ENCODE measurements at places on chromosomes 4 and X. TPM values are rescaled to one million over a fixed set of nuclear protein-coding genes. Genes with fewer than 3 reads are reported as not detected.

Gene KCNIP4
- 1.5 TPM for polyA plus RNA-seq

Gene DNASE1L1
- 25.4 TPM for polyA plus RNA-seq

Gene RAB40AL
- polyA plus RNA-seq = not detected

Gene GYPB
- 2.1 TPM for polyA plus RNA-seq

Gene GAGE13
- polyA plus RNA-seq = not detected

Gene GPR173
- polyA plus RNA-seq = 8.7 TPM

Gene ASB12
- polyA plus RNA-seq = 23.1 TPM

Gene SYP
- 1.2 TPM for polyA plus RNA-seq

Gene CLCN5
- polyA plus RNA-seq = 89.3 TPM

Gene HSFX1
- polyA plus RNA-seq = 3.1 TPM

Gene NOCT
- 4.3 TPM for polyA plus RNA-seq

DNA sequence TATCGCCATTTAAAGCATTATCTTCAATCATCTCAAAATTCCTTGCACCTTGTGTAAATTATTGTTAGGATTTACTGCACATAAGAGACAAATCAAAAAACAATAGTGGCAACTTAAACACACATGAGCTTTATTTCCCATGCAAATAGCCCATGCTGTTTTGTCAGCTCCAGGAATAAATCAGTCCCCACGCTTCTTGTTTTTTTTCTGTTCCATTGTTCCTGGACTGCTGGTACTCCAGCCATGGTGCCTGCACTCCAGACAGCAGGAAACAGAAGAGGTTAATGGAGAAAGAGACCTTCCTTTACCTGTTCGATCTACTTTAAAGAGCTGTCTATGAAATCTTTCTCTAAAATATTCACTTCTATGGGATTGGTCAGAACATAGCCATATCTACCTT lies 1515.7 kb upstream of the TENM3 start:
- no peak for DNase-seq

- DNase-seq = peak; percentile 81
Measured at GRCh38 chr4:143281507-143282190, 55.0 kb upstream of the GAB1 start.

DNA sequence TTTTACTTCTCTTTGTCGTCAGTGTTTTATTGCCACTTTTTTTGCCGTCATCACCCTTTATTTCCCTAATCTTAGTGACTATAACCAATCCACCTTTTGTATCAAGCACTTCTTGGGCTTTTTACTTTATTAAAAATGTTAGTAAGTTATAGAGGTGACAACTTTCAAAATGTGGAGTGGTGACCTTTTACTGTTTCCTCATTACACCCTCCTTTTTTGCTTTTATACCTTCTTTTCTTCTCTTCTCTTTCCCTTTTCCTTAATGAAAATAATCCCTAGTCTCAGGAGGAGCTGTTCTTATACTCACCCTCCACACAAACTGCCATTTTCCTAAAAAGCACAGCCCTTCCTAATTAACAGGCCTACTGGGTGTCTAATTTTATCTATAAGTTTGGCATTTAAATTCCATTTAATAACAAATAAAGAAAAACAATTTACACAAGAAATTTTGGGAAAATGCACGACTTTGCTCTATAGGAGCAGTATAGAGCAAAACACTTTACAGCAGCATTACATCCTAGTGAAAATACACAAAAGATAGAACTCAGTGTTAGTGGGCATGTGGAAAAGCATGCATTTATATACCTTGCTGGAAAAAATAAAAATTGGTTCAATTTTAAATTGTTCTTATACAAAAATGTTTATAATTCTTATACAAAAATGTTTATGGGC lies 27.3 kb downstream of the BBS12 start:
- DNase-seq = no peak

DNA sequence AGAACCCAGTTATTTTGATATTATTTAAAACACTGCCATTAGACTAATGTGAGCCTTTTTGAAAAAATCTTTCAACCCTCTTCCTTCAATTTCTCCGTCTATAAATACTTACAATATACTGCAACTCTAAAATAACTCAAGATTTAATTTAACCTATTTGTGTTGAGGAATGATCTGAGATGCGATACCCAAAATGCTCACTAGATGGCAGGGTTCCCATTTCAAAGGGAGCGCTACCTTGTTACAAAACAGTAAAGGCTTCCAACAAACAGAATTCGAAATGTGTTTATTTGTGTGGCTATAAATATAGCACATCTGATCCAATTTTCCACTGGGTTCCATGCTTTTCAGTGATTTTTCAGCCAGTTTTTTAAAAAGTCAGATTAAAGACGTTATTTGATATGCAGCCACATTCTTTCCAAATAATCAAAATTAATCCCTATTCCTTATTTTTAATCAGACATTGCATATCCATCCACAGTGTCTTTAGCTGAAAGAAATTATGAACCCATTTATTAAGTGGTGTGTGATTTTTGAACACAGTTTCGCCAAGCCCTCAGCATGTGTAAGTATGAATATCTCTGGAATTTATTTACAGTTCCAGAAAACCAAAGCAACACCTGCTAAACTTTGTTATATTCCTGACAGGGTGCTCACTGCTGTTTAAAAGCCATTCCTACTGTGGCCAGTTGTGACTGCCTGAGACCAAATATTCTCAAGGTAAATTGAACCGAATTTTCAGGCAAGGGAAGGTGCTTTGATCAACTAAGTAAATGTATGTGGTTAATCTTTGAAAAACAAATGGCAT lies 668.0 kb upstream of the LCORL start:
- peak; percentile 80 for DNase-seq

DNA sequence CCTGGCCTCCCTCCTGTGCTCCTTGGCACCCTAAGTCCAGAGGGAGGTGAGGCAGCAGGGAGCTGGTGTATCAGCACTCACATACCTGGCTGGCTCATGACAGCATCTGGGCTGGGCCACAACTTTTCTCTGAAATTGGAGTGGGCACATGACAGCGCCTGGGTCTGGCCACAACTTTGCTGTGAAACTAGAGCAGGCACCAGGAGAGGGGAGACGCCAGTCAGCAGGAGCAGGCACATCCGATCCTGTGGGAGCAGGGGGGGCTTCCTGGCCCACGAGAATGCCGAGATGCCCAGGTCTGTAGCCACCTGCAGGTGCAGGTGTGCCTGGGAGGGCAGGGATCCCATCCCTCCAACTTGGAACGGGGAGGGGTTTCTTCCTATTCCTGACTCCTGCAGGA lies 69.7 kb upstream of the PPP3CA start:
- no peak for DNase-seq

DNA sequence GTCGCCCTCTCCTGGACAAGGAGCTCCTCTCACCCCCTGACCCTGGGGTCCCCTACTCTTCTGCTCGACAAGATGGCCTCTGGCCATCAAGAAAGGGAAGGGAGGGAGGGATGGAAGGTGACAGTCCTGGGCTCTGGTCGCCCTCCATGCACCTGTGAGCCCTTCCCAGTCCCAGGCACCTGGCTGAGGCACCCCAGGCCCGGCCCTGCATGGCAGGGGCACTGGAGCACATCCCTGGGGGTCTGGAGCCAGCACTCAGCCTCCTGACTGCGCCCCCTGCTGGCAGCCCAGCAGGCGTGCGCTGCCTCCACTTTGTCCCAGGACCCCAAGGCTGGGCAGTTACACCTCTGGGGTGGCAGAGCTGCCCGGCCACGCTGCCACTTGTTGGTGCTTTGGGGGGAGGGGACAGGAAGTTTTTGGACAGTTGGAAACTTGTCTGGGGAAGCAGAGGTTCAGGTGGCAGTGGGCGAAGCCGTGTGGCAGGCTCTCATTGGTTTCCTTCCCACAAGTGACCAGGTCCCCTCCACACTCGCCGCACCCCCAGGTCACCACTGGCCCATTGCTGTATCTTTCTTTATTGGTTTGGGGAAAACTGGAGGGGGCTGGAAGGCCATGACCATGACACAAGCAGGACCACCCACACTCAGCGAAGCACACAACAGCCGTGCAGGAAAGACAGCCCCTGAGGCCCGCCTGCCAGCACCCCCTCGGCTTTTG lies 4.3 kb downstream of the PNCK start:
- DNase-seq = no peak

DNA sequence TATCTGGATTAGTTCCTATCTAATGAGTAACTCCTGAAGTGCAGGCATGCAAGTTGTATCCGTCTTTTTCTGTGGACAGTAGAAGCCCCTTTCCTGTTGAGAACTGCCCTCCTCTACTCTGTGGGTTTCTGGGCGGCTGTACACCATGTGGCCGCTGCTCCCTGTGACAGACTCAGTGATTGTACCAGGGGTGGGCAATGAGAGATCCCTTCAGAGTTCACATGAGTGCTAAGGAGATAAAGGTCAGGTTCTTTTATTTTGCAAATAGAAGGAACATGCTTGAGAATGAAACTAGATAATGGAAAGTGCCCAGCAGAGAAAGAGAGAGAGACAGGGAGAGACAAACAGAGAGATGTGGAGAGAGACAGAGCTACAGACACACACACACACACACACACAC lies 76.4 kb upstream of the TAPT1 start:
- DNase-seq = no peak

DNA sequence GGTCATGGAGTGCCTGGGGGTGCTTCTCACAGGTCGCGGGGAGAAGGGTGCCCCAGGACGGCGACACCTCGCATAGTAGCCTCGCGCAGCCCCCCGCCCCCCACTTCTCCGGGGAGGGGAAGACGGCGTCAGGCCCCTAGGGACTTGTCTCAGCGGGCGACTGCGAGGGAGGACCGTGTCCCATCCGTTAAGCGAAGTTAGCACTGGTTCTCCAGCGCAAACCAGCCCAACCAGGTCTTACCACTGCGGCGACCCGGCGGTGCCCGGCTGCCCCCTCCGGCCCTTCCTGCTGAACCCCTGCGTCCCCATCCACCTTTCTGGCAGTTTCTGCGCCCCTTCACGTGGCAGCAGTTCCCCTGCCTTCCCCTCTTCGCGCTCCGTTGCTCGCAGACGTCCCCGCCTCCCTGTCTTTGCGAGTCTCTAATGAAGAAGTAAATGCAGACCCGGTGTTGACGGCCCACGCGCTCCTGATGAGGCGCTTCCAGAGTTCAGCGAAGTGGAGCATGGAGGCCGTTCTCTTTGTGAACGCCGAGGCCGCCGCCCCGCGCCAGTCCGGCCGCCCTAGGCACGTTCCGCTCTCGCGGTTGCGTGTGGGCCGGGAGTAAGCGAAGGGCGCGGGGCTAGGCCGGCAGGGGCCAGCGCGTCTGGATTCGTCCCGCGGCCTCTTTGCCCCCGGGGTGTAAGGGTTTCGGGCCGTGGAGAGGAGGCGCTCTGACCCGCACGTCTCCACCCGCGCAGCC lies 3.0 kb downstream of the SLIT2 start:
- DNase-seq = no peak

- DNase-seq = no peak
Measured at GRCh38 chrX:118480172-118480571, 15.4 kb upstream of the DOCK11 start.

DNA sequence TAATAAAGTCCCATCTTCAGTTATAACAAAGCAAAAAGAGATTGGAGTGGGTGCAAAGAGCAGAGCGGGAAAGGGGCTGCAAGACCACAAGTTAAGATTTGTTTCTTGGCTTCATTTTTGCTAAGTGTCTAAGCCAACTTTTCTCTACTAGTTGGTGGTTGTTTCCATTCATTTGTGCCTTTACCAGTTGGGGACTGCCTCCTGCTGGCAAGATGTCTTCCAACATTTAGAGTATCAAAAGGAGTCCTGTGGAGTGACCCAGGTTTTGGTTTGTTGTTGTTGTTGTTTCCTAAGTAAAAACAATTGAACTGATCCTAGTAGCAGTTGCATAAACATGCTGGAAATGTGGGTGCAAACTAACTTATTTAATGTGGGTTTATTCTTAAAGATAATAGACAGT lies 121.1 kb downstream of the SPATA18 start:
- DNase-seq = no peak

- no peak for DNase-seq
Measured at GRCh38 chrX:149365061-149365460, 140.0 kb downstream of the IDS start.

- DNase-seq = peak; percentile 4
Measured at GRCh38 chr4:32117693-32118092, 1397.5 kb downstream of the PCDH7 start.

DNA sequence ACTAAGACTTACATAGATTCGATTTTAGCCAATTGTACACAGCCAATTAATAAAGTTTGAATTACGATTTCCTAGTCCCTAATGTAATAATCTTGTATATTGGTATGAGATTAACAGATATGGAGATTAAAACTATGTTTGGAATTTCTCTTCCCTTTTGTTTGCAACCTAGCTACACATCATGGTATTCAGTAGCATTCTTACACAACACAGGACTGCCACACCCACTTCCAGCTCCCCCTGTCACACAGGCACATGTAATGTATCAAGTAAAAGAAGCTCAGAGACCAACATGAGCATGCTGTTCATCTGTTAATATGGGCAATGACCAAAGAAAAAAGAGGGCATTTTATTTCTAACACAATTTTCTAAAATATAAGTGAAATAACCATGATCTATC lies 12.8 kb downstream of the SLC6A14 start:
- no peak for DNase-seq

GRCh38 chr4:159103384-159103990 lies 608 bp downstream of the RAPGEF2 start:
- DNase-seq = peak; percentile 85

- DNase-seq = no peak
Measured at GRCh38 chr4:75229806-75230570, 284.2 kb downstream of the RCHY1 start.

DNA sequence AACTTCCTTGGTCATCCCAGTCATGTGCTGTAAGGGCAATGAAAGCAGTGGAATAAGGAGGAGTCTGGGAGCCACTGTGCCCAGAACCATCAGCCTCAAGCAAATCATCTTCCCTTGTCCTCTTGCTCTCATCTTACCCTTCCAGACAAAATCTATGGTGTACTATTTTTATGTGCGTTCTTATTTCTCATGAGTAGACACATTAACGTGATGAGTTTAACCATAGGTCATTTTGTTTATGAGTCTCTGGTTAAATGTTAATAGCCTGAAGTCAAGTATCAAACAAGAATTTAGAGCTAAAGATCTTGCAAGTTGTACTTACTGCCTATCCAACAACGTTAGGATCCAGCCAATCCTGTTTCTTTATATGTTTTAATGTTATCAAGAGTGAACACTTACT lies 495.3 kb downstream of the SPRY1 start:
- no peak for DNase-seq

- no peak for DNase-seq
Measured at GRCh38 chrX:129679901-129680300, 25.1 kb upstream of the APLN start.

- no peak for DNase-seq
Measured at GRCh38 chr4:122661176-122662160, 40.6 kb upstream of the IL21 start.

GRCh38 chrX:102599951-102600579 lies 750 bp downstream of the ARMCX5 start:
- peak; percentile 2 for DNase-seq

DNA sequence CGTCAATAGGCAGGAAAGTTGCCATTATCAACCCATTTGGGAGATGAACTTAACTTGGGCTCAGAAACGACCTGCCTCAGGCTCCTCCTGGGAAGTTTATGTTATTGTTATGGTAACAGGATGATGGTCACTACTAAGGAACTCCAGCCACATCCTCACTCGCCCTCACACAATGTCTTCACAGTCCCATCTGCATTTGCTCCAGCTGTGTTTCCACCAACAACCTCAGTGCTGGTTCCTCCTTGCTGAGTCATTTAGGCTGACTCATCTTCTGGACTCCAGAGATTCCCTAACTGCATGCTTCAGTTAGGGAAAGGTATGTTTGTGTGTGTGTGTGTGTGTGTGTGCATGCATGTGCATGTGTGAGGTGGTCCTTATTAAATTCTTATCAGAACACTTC lies 293.4 kb upstream of the BOD1L1 start:
- DNase-seq = peak; percentile 88

- DNase-seq = peak; percentile 53
Measured at GRCh38 chr4:42151568-42152506, 618 bp downstream of the BEND4 start.

Measured in muscle of back (tissue), 13 donors.